Suprapubic skin (tissue), 4 donors: ENCODE measurements at places on chromosomes 12 and 14. TPM values are rescaled to one million over a fixed set of nuclear protein-coding genes. Genes with fewer than 3 reads are reported as not detected.

DNA sequence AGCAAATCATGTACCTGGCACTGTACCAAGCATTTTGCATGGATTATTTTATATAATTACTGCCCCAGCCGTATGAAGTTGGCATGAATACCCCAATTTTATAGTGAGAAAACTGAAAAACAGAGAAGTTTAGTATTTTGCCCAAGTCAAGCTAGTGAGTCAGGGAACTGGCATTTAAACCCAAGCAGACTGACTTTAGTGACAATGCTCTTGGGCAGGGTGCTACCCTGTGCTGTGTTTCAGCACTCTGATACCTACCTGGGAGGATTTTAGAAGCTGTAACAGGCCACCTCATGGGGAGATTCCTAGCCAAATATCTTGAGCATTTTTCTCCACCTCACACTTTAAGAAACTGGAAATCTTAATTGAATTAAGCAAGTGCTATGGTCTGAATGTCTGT, 98.1 kb upstream of the MAX start:
- no peaks in the 10 kb centered on the region for H3K36me3 ChIP-seq
- H3K4me1 ChIP-seq: no peaks in the 10 kb centered on the region
- H3K27me3 ChIP-seq: no peaks in the 10 kb centered on the region
- no peak overlapping the region for H3K27ac ChIP-seq
- no peak for DNase-seq

GRCh38 chr12:91781114-91781513, 364.5 kb downstream of the BTG1 start:
- no peak overlapping the region for H3K27ac ChIP-seq
- H3K4me1 ChIP-seq: peaks cover 11% of the 10 kb centered on the region
- H3K36me3 ChIP-seq: no peaks in the 10 kb centered on the region
- no peaks in the 10 kb centered on the region for H3K27me3 ChIP-seq
- no peak for DNase-seq

DNA sequence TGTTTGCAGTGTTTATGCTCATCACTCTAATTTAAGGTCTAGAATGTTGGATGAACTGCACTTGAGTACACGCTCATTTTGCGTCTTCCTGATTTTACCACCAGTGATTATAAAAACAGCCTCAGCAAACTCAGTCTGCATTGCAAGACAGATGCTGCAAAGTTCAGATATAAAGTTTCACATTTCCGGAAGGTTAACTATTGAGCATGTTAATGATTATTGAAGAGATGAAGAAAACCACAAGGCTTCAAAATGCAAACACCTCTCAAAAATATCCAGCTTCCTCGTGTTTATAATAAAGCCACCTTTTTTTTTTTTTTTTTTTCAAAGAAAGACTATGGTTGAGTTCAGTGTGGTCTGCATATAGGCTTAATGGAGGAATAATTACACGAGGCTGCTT, 92.1 kb upstream of the BMP4 start:
- no peak overlapping the region for H3K27ac ChIP-seq
- no peak for DNase-seq
- H3K4me1 ChIP-seq: no peaks in the 10 kb centered on the region
- no peaks in the 10 kb centered on the region for H3K36me3 ChIP-seq

DNA sequence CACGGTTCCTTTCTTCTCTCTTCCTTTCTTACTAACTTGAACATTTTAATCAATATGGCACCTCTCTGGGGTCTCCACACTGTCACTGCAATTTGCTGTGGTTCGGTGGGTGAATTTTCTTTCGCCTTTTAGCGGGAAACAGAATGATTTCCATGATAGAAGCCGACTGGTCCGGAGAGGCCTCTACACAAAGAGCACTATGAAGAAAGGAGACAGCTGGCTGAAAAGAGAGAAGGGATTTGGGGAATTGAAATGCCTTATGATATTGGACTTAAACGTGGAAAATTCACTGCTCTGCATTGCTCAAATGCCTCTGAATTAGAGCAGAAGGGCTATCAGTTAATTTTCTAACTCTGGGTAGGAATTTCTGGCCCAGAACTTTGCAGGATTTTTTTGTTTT, 55.9 kb downstream of the KCNA5 start:
- H3K4me1 ChIP-seq: no peaks in the 10 kb centered on the region
- H3K36me3 ChIP-seq: no peaks in the 10 kb centered on the region
- H3K4me3 ChIP-seq: no peak overlapping the region
- H3K27ac ChIP-seq: no peak overlapping the region
- DNase-seq: no peak
- H3K27me3 ChIP-seq: peaks cover 36% of the 10 kb centered on the region

DNA sequence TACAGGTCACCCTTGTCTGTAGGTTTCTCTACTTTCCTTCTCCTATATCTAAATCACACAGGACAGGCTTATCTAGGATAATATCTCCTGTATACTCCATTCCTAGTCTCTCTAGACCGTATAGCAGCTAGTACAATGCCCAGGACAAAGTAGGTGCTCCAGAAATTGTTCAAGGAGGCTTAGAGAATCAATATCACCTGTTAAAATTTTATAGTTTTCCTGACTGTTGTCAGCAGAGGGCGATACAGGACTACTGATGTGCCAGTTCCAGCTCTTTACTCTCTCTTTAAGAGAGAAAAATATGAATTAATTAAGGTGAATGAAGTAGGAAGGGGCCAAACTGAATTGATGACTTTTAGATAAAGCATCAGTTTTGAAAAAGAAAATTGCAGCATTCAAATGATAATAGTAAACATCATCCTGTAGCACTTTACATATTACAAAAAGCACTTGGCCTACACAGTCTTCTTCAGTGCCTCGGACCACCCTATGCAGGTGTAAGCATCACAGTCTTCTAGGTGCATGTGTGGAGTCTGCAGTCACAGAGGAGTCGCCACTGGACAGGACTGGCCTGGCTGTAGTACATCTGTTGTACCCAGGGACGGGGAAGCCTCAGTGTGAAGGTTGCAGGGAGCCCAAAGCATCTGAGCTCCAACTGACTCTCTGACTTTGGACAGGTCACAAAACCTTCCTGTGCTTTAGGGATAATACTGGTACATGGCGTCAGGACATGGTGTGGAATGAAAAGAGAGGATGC, 61.9 kb upstream of the MAX start:
- no peaks in the 10 kb centered on the region for H3K4me1 ChIP-seq
- H3K4me3 ChIP-seq: no peak overlapping the region
- H3K27me3 ChIP-seq: no peaks in the 10 kb centered on the region
- no peak overlapping the region for H3K27ac ChIP-seq
- DNase-seq: no peak
- no peaks in the 10 kb centered on the region for H3K36me3 ChIP-seq

- no peaks in the 10 kb centered on the region for H3K4me1 ChIP-seq
- no peak for DNase-seq
- H3K36me3 ChIP-seq: no peaks in the 10 kb centered on the region
- H3K27me3 ChIP-seq: no peaks in the 10 kb centered on the region
Measured at GRCh38 chr12:97118796-97119375, 211.8 kb downstream of the NEDD1 start.

Gene TNS2
- 117 TPM for total RNA-seq

Gene TMEM63C
- 12.3 TPM for total RNA-seq

Gene NFATC4
- 11.2 TPM for total RNA-seq
